Vein endothelial cell (primary cell): ENCODE measurements at places on chromosomes 5 and 9. TPM values are rescaled to one million over a fixed set of nuclear protein-coding genes. Genes with fewer than 3 reads are reported as not detected.

The NFIB gene
- total RNA-seq = 208 and 234 TPM in 2 replicates

The NKD2 gene
- total RNA-seq = 0.29 and 0.33 TPM in 2 replicates

The GARIN3 gene
- total RNA-seq = not detected in 2 replicates

The DAB2IP gene
- total RNA-seq = 37.1 and 54.9 TPM in 2 replicates

The ECM2 gene
- total RNA-seq = under 0.01 TPM in 1 of 2 replicates, not detected in the other

The FNIP1 gene
- total RNA-seq = 42.1 and 47.7 TPM in 2 replicates

The HTR1A gene
- not detected in 2 replicates for total RNA-seq

The RANBP17 gene
- 6.2 and 11.1 TPM in 2 replicates for total RNA-seq

The ANKRD34B gene
- not detected in 2 replicates for total RNA-seq

The SUSD3 gene
- 0.98 TPM in 1 of 2 replicates, not detected in the other for total RNA-seq

The SLC45A2 gene
- 0.10 TPM in 1 of 2 replicates, not detected in the other for total RNA-seq

The SPATA31A3 gene
- total RNA-seq = not detected in 2 replicates

The CYSRT1 gene
- 0.65 and 0.67 TPM in 2 replicates for total RNA-seq

The LSM11 gene
- total RNA-seq = 8.2 and 8.5 TPM in 2 replicates

The OR2K2 gene
- not detected in 2 replicates for total RNA-seq

The ZNF618 gene
- 28.2 and 41.2 TPM in 2 replicates for total RNA-seq

The CDH9 gene
- total RNA-seq = not detected in 2 replicates

The SV2C gene
- total RNA-seq = not detected in 2 replicates

The ADAMTS16 gene
- under 0.01 TPM in 1 of 2 replicates, not detected in the other for total RNA-seq

The PRDM12 gene
- total RNA-seq = not detected in 2 replicates

The PTGES gene
- 0.10 and 0.33 TPM in 2 replicates for total RNA-seq

The COL23A1 gene
- not detected in 2 replicates for total RNA-seq

The URM1 gene
- 49.5 and 49.6 TPM in 2 replicates for total RNA-seq
